Stimulated activated naive CD4-positive, alpha-beta T cell (primary cell): ENCODE measurements at places on chromosomes 13 and 19.

DNA sequence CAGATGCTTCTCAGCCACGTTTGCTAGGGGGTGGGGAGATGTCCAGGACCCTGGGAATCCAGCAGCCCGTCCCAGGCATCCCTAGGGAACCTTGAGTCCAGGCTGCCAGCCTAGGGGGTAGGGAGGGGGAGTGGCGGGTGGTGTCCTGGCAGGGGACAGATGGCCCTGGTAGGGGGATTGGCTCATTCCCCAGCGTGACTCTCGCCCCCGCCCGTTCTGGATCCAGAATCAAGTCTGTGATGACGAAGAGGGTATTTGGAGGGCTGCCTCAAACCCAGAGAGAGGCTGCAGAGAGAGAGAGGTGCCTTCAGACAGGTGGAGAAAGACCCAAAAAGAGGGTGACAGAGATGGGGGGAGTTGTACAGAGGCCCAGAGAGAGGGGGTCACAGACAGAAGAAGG lies 4.1 kb downstream of the SLC17A7 start:
- DNase-seq: no peak

GRCh38 chr19:15913830-15914229 lies 16.0 kb upstream of the CYP4F2 start:
- DNase-seq: no peak

DNA sequence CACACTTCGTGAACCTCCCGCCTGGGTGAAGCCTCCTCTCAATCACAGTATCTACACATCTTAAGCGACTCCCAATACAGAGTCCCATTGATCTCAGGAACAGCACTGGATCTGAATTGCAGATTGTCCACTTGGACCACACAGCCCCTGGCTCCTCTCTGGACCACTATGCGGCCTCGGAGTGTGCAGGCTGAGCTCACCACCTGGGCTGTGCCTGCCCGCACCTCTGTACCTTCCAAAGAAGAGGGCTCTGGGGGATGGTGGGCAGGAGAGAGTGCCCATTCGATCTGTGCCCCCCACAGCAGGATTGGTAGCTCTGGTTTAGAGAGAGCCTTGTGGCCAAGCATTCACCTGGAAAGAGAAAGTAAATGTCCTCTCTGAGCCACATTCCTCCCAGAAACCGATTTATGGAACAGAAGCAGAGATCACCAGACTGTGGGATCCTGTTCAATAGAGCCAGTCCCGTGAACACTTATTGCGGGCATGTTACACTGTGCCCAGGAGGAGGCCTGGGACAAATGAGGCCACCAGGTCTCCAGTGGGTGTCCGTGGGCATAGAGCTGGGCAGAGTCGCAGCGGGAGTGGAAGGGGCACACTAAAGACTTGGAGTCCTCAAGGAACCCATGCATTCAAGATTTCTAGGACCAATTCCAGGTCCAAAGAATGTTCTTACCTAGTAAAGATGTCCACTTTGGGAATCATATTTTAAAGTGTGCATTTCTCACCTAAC lies 141.6 kb upstream of the SOX1 start:
- DNase-seq: no peak

DNA sequence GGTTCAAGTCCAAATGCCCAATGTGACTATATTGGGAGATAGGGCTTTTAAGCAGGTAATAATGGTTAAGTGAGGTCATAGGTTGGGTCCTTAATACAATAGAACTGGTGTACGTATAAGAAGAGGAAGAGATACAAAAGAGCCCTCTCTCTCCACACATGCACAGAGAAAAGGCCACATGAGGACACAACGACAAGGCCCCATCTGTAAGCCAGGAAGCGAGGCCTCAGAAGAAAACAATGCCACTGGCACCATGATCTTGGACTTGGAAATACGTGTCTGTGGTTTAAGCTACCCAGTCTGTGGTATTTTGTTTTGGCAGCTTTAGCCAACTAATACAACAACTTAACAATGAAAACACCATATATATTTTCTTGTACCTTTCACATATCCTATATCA lies 23.4 kb upstream of the RFC3 start:
- DNase-seq: no peak
